PC-9 (cell line): ENCODE measurements at places on chromosomes 7 and 10. TPM values are rescaled to one million over a fixed set of nuclear protein-coding genes. Genes with fewer than 3 reads are reported as not detected.

DNA sequence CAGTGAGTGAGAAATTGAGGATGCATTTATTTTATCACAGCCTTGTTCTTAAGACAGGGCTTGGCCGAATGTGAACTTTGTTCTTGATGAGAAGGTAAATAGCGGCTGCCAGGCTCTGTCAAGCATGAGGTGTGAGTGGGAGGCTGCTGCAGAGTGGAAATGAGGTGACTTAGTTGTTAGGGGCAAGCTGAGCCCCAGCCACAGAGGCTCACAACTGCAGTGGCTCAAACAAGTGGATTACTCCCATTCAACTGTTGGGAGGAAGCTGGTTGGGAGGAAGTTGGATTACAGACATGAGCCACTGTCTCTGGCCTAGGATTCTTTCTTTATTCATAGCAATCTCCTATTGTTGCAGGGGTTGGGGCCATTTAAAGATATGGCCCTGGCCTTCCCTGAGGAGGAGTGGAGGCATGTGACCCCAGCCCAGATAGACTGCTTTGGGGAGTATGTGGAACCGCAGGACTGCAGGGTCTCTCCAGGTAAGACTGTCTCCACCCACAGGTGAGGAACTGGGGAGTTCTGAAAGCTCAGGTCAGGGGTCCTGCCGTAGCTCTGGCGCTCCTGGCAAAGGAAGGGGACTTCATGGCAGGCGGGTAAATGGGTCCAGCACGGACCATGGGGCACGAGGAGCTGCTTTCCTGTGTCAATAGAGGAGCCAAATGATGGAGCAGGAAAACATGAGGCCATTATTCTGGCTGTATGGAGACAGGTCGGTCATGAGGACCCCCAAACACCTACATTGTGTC, 7.1 kb downstream of the ZSCAN25 start:
- no peak for DNase-seq

- DNase-seq: peak; percentile 86
These were observed 169.5 kb upstream of the SVIL start for GRCh38 chr10:29804025-29804852.

Gene TMEM270
- total RNA-seq: 0.48 and 0.72 TPM in 2 replicates

GRCh38 chr10:19097151-19097550, 48.5 kb downstream of the MALRD1 start:
- no peak for DNase-seq

DNA sequence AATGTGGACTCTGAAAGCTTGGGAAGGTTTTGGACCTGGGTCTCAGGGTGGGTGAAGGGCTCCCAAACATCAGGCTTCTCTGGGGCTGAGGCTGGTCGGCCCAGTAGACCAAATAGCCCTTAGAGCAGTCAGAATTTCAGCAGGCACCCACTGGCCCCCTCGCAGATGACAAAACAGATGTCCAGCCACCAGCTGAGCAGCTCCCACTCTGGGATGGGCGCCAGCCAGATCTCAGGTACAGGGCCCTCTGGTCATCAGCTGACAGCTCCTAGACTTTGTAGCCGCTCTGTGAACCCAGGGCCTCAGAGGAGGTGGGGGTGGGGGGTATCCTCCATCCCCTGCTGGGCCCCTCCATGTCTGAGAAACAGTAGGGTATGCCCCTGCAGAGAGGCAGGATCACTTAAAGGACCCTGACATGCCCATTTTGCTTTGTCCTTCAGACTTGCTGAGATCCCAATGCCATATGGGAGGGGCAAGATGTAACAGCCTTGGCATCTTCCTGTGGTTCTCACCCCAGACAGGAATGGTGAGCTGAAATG, 26.5 kb downstream of the HSPA12A start:
- no peak for DNase-seq

DNA sequence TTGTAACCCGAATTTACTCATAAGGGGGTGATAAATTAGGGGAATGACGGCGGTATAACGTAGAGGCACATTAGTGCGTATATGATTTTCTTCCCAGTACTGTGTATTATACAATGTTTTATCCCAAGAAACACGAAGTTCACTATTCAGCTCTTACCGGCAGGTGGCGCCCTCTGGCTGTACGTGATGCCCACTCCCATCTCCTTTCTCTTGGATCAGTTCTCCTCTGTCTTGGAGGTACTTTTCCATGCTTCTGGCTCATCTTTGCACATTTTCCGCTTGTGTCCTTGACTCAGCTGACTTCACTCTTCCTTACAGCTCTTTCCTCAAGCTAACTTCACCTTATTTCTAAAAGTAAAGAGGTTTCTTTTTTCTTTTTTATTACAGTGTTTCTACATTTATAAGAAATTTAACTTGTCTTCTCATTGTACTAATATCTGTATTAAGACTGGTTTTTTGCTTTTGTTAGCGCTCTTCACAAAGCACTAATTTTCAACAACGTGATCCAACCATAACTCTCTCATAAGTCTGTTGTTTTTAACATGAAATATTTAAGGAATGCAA, 21.3 kb downstream of the TMEM176B start:
- peak; percentile 77 for DNase-seq

- DNase-seq: no peak
These were observed 28.6 kb upstream of the NRP1 start for GRCh38 chr10:33363106-33363505.

DNA sequence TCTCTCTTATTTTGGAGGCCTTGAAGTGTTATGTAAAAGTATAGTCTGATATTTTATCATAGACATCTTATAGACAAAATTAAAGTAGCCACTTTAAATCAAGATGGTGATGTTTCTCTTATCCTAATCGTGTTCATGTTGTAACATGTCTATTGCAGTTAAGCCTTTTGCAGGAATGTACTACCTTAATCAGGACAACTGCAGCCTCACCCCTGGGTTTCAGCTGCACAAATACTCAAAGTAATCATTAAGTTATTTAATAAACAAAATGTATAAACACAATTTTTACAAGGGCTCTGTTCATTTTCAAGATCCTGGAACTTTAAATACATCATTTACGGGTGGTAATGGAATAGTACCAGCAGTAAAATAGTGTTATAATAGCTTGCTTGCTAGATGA, 14.4 kb upstream of the KIF5B start:
- no peak for DNase-seq

Gene GPR15LG
- not detected in 2 replicates for total RNA-seq

Gene TMEM26
- not detected in 2 replicates for total RNA-seq

DNA sequence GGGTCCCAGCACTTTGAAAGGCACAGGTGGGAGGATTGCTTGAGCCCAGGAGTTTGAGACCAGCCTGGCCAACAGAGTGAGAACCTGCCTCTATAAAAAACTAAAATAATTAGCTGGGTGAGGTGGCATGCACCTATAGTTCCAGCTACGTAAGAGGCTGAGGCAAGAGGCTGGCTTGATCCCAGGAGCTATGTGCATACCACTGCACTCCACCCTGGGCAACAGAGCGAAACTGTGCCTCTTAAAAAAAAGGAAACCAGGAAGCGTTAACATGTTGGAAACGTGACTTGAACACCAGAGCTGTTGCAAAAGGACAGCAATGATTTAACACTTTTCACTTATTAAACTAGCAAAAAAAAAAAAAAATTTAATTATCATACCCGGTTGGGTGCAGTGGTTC, 12.6 kb downstream of the BAZ1B start:
- DNase-seq: no peak

DNA sequence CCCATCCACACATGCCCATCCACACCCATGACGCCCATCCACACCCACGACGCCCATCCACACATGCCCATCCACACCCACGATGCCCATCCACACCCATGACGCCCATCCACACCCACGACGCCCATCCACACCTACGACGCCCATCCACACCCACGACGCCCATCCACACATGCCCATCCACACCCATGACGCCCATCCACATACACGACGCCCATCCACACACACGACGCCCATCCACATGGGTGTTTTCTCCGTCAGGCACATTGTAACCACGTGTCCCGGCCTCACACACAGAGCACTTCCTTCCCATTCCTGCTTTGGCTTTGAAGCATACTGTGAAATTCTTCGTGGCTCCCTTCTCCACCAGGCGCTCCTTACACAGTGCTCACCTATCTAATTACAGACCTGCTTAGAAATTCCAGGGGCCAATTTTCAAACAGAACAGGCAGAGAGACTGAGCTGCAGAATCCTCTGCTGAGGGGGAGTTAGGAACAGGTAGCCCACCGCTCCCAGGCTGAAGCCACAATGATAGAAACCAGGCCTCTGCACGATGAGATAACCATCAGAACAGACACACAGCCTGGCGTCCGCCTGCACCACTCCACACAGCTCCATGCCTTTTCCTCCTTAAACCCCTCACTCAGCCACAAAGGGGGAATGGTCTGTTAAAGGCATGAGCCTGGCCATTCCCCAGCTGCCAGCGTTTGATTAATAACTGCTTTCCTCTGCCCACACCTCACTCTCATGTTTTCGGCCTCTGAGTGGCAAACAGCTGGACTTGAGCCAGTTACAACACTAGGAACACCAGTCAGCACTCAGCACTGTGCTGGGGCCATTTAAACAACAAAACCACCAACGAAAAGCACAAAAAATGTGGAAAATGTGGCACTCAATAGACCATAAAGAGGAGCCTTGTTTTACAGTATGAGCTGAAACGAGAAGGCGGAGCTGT, 501.6 kb downstream of the PTPRN2 start:
- DNase-seq: no peak

- DNase-seq: no peak
These were observed 44.8 kb downstream of the JAZF1 start for GRCh38 chr7:28135760-28136159.

GRCh38 chr10:18429335-18429734, 222.1 kb downstream of the NSUN6 start:
- DNase-seq: no peak

- DNase-seq: no peak
These were observed 55.8 kb upstream of the LANCL2 start for GRCh38 chr7:55309040-55309991.

DNA sequence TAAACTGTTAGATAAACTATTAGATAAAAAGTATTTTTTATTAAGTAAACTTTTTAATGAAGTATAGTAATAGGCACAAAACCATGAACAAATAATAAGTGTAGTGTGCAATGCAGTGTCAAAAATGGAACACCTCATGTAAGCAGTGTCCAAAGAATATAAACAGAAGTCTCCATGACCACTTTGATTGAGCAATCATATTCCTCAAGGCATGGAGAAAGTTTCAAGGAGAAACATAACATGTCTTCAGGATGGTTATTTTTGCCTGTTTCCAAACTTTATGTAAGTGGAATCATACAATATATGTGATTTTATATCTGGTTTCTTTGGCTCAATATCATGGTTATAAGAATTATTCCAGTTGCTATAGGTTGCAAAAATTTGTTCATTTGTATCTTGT, 6.1 kb upstream of the RELN start:
- DNase-seq: no peak
